ENCODE measurements at places on chromosomes 11 and 22.

DNA sequence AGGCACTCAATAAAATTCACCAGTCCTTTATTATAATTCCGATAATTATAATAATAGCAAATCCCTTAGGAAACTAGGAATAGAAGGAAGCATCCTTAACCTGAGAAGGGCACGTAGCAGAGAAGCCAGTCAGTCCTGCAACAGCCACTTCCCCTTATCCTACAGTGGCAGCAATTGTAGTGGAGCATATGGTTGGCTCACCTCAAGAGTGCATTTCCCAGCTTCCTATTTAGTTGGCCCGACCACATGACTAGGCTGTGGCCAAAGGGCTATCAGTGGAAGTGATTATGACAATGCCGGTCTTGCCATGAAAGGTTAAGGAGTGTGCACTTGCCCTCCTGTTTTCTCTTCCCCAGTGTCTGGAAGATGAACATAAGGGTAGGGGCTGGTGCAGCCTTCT, 27.0 kb downstream of the TESMIN start:
- no peak for DNase-seq

DNA sequence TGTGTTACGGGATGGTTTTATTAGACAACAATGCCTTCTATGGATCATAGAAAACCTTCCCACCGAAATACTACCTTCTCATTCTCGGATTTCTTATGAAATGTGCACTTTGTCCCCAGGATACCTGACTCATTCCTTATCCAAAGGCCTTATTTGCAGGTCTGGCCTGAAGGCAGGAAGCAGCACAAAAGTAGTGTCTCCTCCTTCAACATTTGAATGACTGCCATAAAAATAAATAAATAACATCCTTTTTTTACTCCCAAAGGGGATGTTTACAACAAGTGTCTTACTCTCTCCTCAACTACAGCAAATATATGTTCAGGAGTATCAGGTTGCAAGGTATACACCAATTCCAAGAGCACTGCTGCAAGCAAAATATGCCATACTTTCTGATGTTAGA, 41.6 kb upstream of the PAK1 start:
- DNase-seq: no peak

DNA sequence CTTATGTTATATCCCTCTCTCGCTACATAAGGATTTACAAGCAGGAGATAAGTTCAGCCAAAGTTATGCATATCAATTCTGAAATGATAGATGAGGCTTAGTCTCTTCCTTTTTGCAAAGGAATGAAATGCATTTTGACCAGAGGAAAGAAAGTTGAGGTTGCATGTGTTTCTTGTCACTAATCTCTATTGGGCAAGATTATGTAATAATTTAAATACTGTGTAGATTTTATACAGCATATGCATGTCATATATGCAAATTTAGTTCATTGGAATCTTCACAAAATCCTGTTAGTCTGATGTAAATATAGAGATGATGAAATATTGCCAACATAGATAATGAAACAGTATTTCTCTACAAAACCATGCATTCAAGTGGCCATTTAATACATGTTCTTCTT, 858.7 kb upstream of the RAG2 start:
- DNase-seq: no peak

DNA sequence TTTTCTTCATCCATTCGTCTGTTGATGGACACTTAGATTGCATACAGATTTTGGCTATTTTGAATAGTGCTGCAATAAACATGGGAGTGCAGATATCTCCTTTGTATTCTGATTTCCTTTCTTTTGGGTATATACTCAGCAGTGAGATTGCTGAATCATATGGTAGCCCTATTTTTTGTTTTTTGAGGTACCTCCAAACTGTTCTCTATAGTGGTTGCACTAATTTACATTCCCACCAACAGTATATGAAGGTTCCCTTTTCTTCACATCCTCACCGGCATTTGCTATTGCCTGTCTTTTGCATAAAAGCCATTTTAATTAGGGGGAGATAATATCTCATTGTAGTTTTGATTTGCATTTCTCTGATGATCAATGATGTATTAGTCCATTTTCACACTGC, 96.1 kb downstream of the PRR5L start:
- DNase-seq: no peak

DNA sequence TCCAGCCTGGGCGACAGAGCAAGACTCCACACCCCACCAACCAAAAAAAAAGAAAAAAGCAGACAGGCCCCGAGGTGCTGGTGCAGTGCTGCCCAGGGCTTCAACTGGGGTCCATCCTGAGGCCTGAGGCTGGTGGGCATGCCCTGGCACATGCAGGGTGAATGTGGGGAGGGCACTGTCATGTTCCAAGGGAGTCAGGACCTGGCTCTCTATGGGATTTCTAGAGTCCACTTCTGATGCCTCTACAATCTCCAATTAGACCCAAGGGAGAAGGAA, 10.1 kb downstream of the CENPM start:
- no peak for DNase-seq

- DNase-seq: peak; percentile 16
Measured at GRCh38 chr11:16883174-16883573, 131.0 kb downstream of the PLEKHA7 start.

DNA sequence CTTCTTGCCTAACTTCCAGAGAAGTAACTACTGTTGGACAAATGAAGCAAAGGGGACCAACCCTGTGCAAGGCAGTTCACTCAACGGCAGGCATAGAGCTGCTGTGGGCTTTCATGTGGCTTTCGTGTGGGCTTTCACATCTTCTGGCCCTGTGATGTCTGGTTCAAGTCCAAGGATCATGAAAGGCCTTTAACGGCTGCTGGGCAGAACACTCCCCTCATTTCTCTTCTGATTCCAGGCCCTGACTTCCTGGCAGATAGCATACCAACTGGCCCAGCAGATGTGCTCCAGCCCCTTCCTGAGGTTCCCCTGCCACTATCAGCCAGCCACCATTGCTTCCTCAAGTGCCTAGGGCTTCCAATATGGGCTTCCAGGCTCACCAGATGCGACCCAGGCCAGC, 28.7 kb upstream of the CTR9 start:
- no peak for DNase-seq

DNA sequence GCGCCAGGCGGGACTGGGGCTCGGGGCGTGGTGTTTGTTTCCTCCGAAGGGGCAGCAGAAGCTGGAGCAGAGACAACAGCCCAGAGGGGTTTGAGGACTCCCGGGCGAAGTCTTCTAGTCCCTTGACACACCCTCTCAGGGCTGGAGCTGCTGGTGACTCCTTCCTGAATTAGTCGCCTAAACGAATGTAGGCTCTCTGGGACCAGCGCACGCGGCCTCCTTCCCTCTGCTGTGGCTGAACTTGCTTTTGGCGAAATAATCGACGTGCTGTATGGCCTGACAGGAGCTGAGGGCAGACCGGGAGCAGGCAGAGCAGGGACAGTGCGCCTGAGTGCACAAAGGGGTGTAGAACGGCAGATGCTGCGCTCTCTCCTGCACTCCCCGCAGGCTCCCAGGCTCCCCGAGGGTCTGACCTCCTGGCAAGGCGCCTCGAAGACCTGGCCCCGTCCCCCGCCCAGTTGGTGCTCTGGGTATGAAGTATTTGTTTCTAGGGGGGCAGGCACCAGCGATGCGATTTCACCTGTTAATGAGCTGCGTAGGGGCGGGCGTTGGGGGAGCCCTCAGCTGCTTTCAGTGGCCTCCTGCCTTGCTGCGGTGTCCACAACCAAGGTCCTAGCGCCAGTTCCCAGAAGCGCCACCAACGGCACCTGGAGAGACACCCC, 5.3 kb downstream of the SLC17A6 start:
- no peak for DNase-seq

GRCh38 chr11:41121600-41121999, 337.9 kb downstream of the LRRC4C start:
- DNase-seq: no peak

- DNase-seq: no peak
Measured at GRCh38 chr11:83235825-83236224, 42.3 kb downstream of the ANKRD42 start.

GRCh38 chr22:47059701-47060161, 297.3 kb downstream of the TBC1D22A start:
- DNase-seq: no peak

GRCh38 chr11:69137151-69137844, 18.4 kb upstream of the SMIM38 start:
- DNase-seq: no peak

- no peak for DNase-seq
Measured at GRCh38 chr11:94539420-94539819, 4.3 kb upstream of the FUT4 start.

- no peak for DNase-seq
Measured at GRCh38 chr11:122248131-122248530, 132.1 kb upstream of the BLID start.

- no peak for DNase-seq
Measured at GRCh38 chr11:12802418-12803085, 128.3 kb downstream of the TEAD1 start.

GRCh38 chr11:78223320-78223954, 34.7 kb downstream of the USP35 start:
- DNase-seq: no peak

GRCh38 chr11:19237813-19238212, 2.9 kb downstream of the E2F8 start:
- DNase-seq: no peak

- DNase-seq: no peak
Measured at GRCh38 chr22:22683668-22684361, 39.4 kb downstream of the GGTLC2 start.

- DNase-seq: no peak
Measured at GRCh38 chr11:22347857-22348487, 9.8 kb downstream of the SLC17A6 start.

- DNase-seq: peak; percentile 52
Measured at GRCh38 chr11:62508336-62509058, 38.1 kb downstream of the AHNAK start.

DNA sequence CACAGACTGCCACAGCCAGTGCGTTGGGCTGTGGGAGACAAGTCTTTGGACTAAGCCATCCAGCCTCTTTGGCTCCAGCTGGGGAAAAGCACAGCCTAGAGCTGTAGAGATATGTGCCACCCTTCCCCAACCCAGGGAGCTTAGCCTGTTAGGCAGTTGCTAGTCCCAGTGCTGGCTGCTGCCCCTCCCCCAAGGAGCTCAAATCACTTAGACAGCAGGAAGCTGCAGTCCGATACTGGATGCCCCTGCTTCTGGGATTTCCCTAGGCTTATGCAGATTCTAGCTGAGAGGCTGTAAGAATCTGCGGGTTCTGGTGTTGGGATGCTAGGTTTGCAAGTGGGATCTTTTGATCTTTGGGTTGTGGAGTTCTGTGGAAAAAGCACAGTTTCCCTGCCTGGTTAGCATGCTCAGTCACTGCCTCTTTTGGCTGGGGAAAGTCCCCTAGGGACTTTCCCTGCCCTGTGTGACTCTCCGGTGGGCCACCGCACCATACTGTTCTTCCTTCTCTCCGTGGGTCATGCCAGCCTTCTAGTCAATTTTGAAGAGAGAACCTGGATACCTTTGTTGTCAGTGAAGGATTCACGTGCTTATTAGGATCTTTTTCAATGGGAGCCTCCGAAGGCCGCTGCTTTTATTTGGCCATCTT, 792.0 kb downstream of the KCNA4 start:
- no peak for DNase-seq

DNA sequence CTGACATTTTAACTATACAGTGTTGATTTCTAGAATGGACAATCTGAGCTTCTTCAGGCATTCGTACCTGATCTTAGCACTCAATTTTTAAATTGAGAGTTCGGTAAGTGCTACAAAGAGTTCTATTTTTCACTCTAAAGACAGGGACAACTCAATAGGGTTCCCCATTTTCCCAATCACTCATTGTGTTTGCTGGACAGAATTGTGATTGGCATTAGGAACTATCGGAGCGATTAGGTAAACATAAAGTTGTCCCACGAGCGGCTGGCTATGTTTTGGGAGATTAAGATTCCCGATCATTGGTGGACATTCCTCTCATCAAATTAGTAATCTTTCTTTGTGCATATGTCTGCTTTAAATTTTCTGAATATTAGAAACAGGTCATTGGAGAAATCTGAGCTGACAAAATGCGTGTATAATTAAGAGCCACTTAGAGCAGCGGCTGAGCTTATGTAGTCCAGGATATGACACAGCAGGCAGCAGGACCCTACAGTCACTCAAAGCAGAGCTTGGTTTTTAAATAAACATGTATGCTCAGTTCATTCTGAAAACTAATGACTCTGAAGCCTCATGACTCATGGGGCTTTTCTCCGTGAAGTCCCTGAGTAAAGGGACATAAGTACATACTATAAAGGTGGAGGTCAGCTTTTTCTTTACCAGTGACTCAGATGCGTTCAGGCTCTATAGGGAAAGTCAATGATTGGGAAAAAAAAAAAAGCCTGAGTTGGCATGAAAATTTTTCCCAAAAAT, 109.4 kb downstream of the GRIA4 start:
- no peak for DNase-seq

GRCh38 chr11:121159741-121160140, 58.7 kb downstream of the TECTA start:
- no peak for DNase-seq

DNA sequence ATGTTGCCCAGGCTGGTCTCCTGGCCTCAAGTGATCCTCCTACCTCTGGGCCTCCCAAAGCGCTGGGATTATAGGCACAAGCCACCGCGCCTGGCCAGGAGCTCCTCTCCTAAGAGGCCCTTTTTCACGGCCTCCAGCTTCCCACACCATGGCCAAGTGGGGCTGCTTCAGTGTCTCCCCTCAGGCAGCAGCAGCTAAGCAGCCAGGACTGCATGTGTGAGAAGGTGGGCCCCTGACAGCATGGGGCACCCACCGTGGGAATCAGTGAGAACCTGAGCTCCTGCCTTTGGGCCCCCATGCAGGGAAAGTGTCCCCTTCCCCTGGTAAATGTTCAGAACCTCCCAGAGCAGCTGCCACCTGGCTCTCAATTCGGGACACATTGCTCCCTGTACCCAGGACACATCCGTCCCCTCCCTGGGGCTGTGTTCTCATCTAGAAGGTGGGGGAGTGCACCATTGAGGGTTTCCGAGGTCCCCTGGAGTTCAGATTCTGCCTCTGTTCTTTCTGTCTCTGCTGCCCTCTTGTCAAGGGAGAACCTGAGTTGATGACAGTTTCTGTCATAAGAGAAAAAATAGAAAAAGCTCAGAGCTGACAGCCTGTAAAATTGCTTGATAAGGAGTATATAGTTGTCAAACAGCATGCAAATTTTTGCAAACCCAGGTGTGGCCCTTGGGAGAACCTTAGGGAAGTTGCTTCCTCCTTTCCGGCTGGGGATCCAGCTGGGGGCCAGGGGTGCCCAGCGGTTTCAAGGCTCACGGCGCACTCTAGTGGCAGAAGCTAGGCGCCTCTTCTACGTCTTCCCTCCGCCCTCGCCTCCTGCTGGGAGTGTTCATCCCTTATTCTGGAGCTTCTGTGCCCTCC, 29.7 kb downstream of the FAM83F start:
- DNase-seq: peak; percentile 79

DNA sequence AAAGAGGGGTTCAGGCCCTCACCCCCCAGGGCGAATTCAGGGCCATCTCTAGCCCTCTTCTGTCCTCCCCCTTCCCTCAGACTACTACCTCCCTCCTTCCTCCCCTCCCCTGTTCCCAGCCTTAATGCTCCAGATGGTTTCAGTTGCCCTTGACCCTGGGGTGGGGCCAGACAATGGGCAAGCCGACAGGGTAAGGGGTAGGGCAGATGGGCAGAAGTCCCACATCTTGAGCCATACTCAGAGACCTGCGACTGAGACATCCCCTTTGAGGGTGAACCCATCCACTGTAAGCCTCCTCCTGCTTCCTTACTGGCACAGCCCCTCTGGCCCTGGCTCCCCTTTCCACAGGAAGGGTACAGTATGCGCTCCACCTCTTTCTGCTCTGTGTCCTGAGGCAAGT, 1.9 kb downstream of the RHBDD3 start:
- no peak for DNase-seq

GRCh38 chr11:18282626-18283025, 16.6 kb downstream of the SAA1 start:
- no peak for DNase-seq
